Stimulated activated CD8-positive, alpha-beta memory T cell treated with anti-CD3 and anti-CD28 coated beads, Interleukin-7, amount 100 ng/mL, for 1 hour (primary cell): ENCODE measurements at places on chromosomes 2 and 18.

DNA sequence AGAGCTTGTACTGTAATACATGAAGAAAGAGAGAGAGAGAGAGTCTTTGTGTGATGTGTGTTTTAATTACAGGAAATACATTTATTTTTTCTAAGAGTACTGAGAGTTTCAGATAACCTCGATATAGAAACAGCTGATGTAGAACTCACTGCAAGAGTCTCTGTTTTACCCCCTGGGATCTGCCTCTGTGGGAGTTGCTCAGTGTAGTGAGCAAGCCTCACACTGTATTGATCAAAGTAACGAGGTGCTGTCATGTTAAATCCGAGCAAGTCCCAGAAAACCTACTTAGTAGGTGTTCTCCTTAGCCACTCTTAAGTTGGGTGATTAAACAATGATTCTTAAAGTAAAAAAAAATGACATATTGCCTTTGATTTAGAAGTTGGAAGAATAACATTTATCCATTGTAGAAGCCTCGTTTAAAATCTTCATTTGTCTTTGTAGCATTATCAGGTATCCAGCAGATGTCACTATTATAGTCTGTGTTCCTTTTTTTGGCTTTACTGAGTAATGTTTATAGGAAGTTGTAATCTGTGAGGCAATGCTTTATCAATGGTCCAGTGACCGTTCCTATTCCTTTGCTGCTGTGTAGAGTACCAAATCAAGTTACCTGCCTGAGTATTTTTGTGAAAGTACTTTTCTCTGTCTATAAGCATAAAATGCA lies 219.0 kb downstream of the MYO3B start:
- no peak for DNase-seq

DNA sequence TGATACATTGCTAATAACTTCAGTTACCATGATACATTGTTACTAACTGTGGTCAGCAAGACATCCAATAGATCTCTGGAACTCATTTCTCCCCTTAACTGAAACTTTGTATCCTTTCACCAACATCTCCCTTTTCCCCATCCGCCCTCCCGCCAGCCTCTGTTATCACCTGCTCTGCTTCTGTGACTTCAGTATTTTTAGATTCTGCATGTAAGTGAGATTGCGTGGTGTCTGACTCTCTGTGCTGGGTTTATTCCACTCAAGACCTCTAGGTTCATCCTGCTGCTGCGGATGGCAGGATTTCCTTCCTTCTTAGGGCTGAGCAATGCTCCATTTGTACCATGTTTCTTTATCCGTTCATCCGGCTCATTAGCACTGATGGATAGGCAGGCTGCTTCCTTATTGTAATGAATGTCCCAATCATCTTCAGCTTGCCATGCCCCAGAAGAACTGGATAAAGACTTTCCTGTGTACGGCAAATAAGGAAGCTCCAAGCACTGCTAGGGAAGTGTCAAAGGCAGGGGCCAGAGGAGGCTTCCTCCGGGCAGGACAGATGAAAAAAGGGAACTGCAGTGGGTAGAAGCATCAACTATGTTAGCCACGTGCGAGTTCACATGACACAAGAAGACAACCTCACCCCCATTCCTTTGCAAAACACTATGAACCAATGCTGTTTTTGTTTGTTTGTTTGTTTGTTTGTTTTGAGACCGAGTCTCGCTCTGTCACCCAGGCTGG lies 113.4 kb downstream of the EIPR1 start:
- DNase-seq = no peak

- no peak for DNase-seq
These were observed 11.0 kb upstream of the CREG2 start for GRCh38 chr2:101398116-101398821.

- no peak for DNase-seq
These were observed 725 bp downstream of the FIGN start for GRCh38 chr2:163734881-163735684.

- DNase-seq = no peak
These were observed 16.9 kb downstream of the NT5DC4 start for GRCh38 chr2:112737542-112738232.
